ENCODE measurements at places on chromosomes 16 and 17.

DNA sequence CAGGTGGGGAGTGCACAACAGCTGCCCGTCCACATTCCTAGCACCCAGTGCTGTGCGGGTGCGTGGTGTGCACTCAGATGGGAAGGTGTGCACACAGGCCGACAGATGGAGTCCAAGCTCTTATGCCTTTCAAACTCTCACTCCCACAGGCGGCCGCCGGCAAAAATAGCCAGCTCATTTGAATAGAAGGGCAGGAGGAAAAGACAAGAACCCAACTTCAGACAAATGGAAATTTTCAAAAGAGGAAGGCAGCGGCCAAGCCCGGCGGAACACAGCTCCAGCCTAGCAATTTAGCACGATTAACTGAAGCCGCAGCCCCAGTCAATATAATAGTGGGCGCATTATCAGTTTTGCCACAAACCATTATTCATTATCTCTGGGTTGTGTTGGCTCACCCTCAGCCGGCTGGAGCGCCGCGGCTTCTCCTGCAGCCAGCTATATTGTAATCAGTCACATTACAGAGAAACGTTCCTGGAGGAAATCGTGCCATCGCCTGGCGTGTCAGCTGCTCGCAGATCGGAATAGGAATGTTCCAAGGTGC is 103.9 kb upstream of the SEC14L1 start:
- H3K27ac ChIP-seq: no peak overlapping the region
- no peak overlapping the region for H3K4me3 ChIP-seq

DNA sequence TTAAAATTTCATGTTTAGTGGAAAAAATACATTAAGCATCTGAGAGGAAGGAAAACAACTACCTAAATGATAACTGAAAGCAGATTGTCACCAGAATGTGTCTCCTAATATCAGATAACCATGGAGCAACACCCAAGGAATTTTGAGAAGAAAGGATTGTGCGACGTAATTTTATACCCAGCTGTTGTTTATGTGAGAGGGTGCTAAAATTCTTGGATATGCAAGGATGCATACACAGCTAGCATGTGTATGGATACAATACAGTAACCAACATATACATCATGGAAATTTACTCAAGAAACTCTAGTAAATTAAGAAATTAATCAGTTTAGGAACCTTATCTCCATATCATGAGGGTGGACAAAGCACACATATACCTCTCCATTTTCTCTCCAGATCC is 290.9 kb downstream of the HS3ST3A1 start:
- H3K27ac ChIP-seq: no peak overlapping the region
- H3K27me3 ChIP-seq: no peaks in the 10 kb centered on the region
- no peaks in the 10 kb centered on the region for H3K36me3 ChIP-seq
- no peaks in the 10 kb centered on the region for H3K4me1 ChIP-seq
- no peak for DNase-seq
- no peak overlapping the region for H3K4me3 ChIP-seq

- no peaks in the 10 kb centered on the region for H3K27me3 ChIP-seq
- DNase-seq: peak; percentile 91
- H3K4me3 ChIP-seq: no peak overlapping the region
- H3K27ac ChIP-seq: peak overlapping the region; percentile 79
Observed at GRCh38 chr17:80892019-80892855, 99.4 kb upstream of the CHMP6 start.

- H3K27ac ChIP-seq: no peak overlapping the region
- H3K36me3 ChIP-seq: no peaks in the 10 kb centered on the region
- no peaks in the 10 kb centered on the region for H3K4me1 ChIP-seq
Observed at GRCh38 chr16:50139580-50139979, 13.5 kb upstream of the TENT4B start.

DNA sequence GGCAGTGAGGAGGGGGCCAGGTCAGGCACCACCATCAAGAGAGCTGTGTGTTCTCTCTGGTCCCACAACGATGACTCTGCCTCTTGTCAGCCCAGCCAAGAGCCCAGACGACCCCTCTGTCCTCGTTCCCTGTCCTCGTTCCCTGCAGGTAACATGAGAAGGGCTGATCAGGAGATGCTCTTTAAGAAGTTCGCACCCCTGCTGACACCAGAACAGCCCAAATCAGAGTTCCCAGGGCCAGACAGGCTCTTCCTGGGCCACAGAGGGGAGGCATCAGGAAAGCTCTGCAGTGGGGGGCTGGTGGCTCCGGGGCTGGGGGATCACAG is 13.5 kb upstream of the DNAI2 start:
- DNase-seq: no peak
- no peak overlapping the region for H3K4me3 ChIP-seq
- H3K27ac ChIP-seq: no peak overlapping the region
- H3K27me3 ChIP-seq: no peaks in the 10 kb centered on the region

- H3K4me3 ChIP-seq: no peak within 1 kb of the TSS
- H3K4me1 ChIP-seq: peaks cover 8% of the 10 kb centered on the region
- H3K27me3 ChIP-seq: peaks cover 3% of the 10 kb centered on the region
- DNase-seq: no peak
- H3K36me3 ChIP-seq: no peaks in the 10 kb centered on the region
- no peak within 1 kb of the TSS for H3K27ac ChIP-seq
Observed at GRCh38 chr17:50274142-50274896, at the start of gene TMEM92. TSS of gene TMEM92 (plus strand) at chr17:50274466. CDS start at chr17:50274502, 36 bp downstream.

GRCh38 chr16:75415169-75415905 is 18.0 kb downstream of the CFDP1 start:
- no peak for DNase-seq
- no peaks in the 10 kb centered on the region for H3K36me3 ChIP-seq
- H3K27ac ChIP-seq: no peak overlapping the region

GRCh38 chr16:68086336-68086841 is 1.2 kb downstream of the NFATC3 start:
- H3K4me3 ChIP-seq: peak overlapping the region; percentile 97
- peak; percentile 69 for DNase-seq
- H3K27ac ChIP-seq: peak overlapping the region; percentile 39

DNA sequence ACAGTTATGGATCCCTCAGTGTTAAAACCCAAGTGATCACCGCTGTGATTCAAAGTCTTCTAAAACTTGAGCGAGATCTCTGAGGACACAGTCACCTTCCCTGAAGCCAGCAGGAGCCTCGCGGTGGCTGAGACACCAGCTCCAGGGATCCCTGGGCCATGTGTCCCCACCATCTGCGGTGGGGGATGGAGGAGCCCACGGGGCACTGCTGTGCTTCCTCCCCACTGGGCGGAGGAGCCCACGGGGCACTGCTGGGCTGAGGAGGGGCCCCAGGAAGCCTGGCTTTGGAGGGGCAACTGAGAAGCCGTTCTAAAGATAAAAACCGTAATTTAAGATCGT is 65.7 kb upstream of the METRNL start:
- H3K36me3 ChIP-seq: no peaks in the 10 kb centered on the region
- no peaks in the 10 kb centered on the region for H3K27me3 ChIP-seq
- H3K4me1 ChIP-seq: no peaks in the 10 kb centered on the region
- DNase-seq: no peak
- no peak overlapping the region for H3K4me3 ChIP-seq

DNA sequence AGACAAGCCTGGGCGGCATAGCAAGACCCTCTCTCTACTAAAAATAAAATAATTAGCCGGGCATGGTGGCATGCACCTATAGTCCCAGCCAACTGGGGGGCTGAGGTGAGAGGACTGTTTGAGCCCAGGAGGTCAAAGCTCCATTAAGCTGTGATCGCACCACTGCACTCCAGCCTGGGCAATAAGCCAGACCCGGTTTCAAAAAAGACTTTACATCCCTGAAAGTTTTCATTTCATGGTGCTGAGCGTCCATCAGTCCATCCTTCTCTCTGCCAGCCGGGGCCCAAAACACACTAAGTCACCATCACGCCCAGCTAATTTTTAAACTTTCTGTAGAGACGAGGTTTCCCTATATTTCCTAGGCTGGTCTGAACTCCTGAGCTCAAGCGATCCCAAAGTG is 10.6 kb downstream of the RAB40B start:
- no peaks in the 10 kb centered on the region for H3K36me3 ChIP-seq
- no peak for DNase-seq
- H3K4me3 ChIP-seq: no peak overlapping the region
- no peaks in the 10 kb centered on the region for H3K27me3 ChIP-seq
- H3K4me1 ChIP-seq: no peaks in the 10 kb centered on the region

DNA sequence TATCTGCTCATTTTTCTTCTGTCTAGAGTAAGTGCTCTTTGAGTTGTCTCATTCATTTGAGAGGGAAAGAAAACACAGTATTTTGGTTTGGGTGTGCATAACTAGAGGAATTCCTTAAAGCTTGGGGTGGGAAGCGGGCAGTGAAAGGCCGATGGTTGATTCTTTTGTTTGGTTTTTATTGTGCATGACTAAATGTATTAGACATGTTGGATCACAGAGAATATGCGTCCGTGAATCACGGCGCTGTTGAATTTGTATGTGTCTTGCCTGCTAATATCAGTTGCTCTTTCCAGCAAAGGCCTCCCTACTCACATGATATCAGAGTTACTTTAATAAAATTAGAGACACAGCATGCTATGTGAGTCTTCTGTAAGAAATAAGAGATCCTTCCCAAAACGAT is 180.0 kb downstream of the CHD9NB start:
- DNase-seq: no peak
- H3K4me1 ChIP-seq: no peaks in the 10 kb centered on the region
- no peaks in the 10 kb centered on the region for H3K36me3 ChIP-seq

DNA sequence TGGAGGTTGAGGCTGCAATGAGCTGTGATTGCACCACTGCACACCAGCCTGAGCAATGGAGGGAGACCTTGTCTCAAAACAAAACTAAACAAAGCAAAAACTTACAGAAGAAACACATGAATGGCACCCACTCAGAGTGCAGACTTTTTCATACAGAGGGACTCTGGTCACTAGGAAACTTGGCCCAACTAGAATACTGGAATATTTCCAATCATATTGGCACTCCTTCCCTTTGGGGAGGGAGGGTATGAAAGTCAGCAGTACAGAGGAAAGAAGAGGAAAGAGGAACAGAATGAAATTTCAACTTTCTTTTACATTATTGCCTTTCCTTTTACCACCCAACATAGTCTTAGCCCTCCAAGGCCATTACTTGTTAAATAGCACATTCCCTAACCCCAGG is 28.2 kb downstream of the CMTR2 start:
- no peak overlapping the region for H3K27ac ChIP-seq
- H3K36me3 ChIP-seq: no peaks in the 10 kb centered on the region
- H3K27me3 ChIP-seq: peaks cover 9% of the 10 kb centered on the region
- no peak overlapping the region for H3K4me3 ChIP-seq
- H3K4me1 ChIP-seq: no peaks in the 10 kb centered on the region

- no peaks in the 10 kb centered on the region for H3K27me3 ChIP-seq
- no peak overlapping the region for H3K27ac ChIP-seq
- no peaks in the 10 kb centered on the region for H3K4me1 ChIP-seq
- no peak for DNase-seq
- H3K36me3 ChIP-seq: no peaks in the 10 kb centered on the region
Observed at GRCh38 chr17:79135628-79136405, 61.2 kb downstream of the ENGASE start.

DNA sequence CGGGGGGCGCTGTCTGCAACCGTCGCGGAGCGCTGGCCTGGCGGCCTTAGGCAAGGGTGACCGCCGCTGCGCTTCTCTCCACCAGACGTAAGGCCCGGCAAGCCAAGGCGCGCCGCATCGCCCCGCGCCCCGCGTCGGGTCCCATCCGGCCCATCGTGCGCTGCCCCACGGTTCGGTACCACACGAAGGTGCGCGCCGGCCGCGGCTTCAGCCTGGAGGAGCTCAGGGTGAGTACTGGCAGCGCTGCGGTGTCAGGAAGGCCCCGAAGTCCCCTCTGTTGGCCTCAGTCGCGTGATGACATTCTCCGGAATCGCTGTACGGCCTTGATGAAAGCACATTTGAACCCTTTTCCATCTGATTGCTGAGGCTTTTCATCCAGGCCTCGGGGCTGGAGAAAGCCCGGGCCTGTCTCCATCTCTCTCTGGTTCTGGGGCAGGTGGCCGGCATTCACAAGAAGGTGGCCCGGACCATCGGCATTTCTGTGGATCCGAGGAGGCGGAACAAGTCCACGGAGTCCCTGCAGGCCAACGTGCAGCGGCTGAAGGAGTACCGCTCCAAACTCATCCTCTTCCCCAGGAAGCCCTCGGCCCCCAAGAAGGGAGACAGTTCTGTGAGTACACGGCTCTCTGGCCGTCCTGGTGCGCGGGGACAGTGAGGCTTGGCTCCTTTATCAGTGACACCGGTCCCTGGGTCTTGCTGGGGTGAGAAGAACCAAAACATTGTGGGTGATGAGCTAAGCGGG is 831 bp downstream of the RPL13 start:
- H3K36me3 ChIP-seq: peaks cover 31% of the 10 kb centered on the region
- H3K27me3 ChIP-seq: no peaks in the 10 kb centered on the region
- peak overlapping the region; percentile 48 for H3K4me3 ChIP-seq
- peak overlapping the region; percentile 97 for H3K27ac ChIP-seq
- peak; percentile 55 for DNase-seq

GRCh38 chr16:10932959-10933710 is 9.1 kb downstream of the DEXI start:
- H3K4me3 ChIP-seq: no peak overlapping the region
- H3K27me3 ChIP-seq: no peaks in the 10 kb centered on the region
- no peak overlapping the region for H3K27ac ChIP-seq
- DNase-seq: no peak
